ENCODE measurements at places on chromosomes 12 and 14.
A peak's percentile ranks its signal among the peaks of the same experiment; 100 is the strongest.

DNA sequence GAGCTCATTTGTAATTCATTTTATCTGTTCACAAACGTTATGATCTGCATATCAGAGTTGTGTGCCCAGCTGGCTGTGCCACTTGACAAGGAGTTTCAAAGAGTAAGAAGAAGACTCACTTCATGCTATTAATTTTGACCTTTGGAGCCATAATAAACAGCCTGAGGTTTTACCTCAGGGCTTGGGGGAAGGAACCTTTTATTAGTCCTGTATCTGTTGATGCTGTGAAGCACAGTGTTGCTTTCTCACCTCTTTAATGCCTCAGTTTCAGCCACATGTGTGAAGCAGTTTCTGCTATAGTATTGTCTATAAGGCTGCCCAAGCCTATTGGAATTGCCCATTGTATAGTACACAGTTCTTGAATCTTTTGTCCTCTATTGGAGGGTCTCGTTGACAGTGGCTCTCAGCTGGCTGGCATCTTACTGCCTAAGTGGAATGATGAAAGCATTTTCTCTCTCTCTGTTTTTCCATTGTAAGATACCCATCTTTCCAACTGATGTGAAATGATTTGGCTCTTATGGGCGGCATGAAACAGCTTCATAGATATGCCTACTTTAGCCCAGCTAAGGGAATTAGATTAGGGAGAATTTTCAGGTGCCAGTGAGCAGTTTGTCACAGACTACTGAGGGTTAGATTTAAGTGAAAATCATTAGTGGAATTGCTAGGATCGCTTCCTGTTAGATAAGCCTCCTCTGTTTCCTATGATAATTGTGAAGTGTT, 34.7 kb downstream of the GPATCH2L start:
- DNase-seq: peak; percentile 39

GRCh38 chr12:94839347-94839746, 164.2 kb downstream of the NDUFA12 start:
- no peak for DNase-seq

DNA sequence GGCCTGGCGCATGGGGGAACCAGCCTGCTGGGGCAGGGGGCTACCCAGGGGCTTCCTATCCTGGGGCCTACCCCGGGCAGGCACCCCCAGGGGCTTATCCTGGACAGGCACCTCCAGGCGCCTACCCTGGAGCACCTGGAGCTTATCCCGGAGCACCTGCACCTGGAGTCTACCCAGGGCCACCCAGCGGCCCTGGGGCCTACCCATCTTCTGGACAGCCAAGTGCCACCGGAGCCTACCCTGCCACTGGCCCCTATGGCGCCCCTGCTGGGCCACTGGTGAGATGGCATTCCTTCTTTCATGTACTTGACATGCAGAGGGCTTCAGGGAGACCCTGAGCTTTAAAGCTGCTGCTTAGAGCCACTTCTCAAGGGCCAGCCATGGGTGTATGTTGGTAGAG, 9.0 kb downstream of the LGALS3 start:
- DNase-seq: no peak

DNA sequence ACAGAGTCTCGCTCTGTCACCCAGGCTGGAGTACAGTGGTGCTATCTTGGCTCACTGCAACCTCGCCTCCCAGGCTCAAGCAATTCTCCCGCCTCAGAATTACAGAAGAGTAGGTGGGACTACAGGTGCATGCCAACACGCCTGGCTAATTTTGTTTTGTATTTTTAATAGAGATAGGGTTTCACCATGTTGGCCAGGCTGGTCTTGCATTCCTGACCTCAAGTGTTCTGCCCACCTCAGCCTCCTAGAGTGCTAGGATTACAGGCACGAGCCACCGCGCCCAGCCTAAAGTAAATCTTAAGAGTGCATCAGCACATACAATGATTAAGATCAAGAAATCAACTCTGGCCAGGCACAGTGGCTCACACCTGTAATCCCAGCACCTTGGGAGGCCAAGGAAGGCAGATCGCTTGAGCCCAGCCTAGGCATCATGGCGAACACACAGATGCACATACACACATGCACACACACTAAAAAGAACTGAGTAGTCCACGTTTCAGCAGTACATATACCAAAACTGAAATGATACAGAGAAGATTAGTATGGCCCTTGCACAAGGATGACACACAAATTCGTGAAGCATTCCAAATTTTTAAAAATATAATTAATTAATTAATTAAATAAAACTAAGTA, 65.0 kb downstream of the HECTD1 start:
- DNase-seq: no peak

DNA sequence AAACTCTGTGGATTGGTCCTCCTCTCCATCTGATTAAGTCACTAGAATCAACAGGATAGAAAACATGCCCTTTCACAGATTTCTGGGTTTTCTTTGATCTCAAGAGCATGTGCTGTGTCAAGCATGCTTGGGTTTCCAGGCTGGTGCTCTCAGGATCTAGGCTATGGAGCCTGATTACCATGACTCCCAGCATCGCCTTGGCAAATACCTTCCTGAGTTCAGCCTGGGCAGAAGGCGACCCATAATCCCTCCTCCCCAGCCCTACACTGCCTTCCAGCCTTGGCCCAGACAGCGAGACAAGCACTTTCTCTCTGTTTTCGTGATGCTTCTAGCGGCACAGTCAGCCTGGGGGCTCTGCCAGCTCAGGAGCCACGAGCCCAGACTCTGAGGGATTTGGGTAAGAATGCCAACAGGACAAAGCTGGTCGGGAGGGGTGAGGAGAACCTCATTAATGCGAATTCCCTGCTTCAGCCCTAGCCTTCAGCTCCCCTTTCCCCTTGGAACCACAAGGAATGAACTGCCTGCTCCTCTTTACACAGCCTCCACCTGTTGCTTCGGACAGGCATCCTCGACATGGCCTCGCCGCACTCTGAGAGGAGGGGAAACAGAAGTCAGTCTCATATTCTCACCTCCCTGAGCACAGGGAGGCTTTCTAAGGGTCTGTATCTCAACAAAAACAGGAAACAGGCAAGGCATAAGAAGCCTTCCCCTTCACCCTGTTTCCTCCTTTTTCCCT, 227.1 kb downstream of the MSRB3 start:
- DNase-seq: no peak

DNA sequence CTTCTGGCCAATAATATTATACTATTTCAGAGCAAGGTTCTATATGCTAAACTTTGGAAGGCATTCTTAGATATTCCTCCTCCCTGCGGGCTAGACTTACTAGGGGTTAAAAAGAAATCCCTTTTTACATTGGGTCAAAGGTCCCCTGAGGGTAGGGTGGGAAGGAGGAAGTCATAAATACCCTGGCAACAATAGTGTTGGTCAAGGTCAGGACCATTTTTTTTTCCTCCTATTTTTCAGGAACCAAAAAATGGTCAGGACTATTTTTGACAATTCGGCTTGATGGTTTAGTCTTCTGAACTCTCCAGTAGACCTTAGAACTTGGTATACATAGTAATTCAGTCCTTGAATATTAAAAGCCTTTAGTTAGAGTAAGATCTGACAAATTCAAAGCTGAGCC, 4.5 kb upstream of the NANOG start:
- no peak for DNase-seq

DNA sequence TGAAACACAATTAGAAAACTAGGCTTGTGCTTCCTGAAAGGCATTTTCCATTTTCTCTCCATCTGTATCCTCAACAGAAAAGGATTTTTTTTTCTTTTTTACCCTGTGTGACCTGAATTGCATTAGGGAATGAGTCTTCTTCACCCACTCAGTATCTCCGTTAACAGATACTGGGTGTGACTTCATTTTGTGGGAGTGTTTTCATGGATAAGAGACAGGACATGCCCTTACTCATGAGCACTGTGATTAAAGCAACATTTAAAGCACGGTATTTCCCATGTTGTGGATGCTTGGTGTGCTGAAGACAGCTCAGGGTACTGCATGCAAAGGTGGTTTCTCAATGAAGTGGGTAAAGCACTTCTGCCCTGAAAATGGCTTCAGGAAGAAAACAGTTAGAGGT, 1397.3 kb upstream of the TMEM132C start:
- DNase-seq: no peak

DNA sequence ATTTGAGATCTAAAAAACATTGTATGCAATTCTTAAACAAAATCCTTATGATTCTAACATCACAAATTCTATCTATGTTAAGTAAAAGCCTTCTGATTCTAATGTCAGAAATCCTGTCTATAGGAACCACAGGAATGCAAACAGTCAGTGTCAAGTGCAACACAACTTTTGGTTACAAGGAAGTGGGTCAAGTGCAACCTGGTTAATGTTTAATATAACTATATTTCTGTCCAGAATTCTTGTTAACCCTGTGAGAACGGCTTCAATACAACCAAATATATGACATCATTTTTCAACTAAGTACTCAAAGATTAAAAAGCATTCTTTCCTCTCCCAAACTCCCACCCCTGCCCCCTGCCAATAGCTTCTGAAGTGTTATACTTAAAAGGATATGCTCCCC, 107.9 kb upstream of the PLEKHA5 start:
- DNase-seq: no peak

GRCh38 chr12:7441216-7441615, 2.7 kb downstream of the CD163L1 start:
- no peak for DNase-seq

DNA sequence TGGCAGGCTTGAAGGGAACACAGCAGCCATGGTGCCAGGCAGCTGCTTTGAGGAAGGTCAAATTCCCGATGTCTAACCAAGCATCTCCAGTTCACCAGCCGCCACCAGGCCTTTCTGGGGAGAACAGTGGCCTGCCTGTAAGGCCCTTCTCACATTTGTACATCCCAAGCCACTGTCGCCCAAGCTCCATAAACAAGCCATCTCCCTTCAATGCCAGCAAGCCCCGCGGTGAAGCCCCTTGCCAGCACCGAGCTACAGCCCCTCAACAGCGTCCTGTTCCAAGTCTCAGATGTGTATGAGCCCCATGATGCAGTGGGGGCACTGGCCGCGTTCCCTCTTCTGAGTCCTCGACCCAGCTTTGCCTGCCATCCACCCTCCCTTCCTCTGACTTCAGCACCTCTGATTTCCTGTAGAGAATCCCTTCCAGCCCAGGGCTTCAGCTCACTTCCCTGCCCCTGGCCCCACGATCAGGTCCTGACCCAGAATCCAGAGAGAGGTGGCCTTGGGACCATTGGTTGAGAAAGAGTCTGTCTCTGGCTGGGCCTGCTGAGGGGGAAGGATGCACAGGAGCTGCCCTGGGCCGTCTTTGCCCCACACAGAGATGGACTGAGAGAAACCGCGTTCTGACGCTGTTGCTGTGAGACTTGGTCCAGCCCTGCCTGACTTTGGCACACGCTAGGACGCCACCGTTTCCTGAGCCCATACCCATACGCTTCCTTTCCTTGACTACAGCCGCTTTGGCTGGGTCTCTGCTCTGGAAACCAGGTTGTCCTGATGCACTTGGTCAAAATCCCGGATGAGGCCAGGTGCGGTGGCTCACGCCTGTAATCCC, 1.9 kb upstream of the MMP17 start:
- DNase-seq: no peak

GRCh38 chr14:78498062-78498595, 328.0 kb downstream of the NRXN3 start:
- DNase-seq: no peak

DNA sequence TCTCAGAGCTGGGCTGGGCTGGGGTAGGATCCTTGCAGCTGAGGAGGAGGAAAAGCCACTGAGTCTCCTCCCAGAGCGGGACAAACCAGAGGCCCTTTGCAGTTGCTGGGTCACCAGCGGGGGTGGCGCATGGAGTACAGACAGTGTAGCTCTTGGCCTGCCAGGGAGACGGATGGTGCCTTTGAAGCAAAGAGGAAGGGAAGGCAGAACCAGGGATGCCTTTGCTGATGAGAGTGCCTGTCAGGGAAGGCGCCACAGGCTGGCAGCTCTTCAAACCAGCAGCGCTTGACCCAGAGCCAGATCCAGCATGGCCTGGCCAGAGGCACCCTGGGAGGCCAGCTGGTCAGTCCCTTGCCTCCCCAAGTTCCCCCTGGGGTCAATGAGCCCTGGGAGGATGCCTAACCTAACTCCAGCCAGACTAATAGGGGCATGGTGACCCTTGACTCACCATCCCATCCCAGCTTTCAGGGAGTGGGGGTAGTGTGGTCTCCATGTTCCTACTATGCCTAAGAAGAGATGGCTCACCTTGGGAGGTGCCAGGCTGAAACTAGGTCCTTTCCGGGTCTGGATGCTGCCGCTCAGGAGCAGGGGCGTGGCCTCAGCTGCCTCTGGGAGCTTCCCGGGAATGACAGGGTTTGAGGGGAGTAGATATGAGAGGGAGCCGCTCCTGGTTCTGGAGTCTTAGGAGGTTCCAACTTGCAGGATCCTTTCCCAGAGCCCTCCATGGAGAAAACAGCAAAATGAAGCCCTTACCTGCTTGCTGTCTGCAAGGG, 19.8 kb downstream of the VASH1 start:
- no peak for DNase-seq

- no peak for DNase-seq
These were observed 22.2 kb upstream of the PLEKHG3 start for GRCh38 chr14:64681796-64682710.

DNA sequence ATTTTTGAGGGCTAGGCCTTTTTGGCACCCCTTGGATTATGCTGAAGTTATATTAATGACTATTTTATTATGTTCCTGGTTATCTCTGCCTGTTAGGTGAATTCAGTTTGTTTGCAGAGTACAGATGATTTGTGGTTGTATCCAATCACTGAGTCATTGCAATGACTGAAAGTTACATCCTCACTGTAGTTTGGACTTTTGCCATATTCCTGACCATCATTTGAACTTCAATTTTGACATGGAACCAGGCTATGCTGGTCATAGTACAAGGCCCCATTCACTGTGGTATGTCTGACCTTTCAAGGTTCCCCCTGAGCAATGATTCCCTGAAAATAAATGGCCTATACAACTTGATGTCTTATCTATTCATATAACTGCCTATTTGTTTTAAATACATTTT, 621.0 kb downstream of the CCER1 start:
- no peak for DNase-seq

- DNase-seq: no peak
These were observed 1186.2 kb downstream of the BCL11B start for GRCh38 chr14:98085751-98086150.

DNA sequence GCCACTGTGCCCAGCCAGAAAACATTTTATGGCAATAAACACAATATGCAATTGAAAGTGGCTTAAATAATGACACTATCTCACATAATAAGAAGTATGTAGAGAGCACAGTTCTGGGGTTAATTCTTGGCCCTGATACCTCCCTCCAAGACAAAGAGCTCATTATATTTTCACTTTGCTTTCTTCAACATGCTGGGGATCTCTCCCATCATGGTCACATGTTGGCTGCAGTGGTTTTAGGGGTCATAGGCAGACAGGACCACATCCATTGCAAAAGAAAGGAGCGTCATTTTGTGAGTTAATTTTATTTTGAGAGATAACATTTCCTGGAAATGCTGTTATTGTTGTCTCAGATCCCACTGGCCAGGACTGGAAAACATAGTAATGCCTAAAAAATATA, 8.3 kb upstream of the SLC38A2 start:
- no peak for DNase-seq

GRCh38 chr14:82420871-82421270, 887.2 kb upstream of the SEL1L start:
- DNase-seq: no peak
